Kidney (tissue), 22 donors: ENCODE measurements at places on chromosomes 1 and 21.

GRCh38 chr1:235021321-235021720 lies 107.3 kb downstream of the TOMM20 start:
- no peak overlapping the region for H3K4me3 ChIP-seq
- no peak overlapping the region for H3K27ac ChIP-seq
- peaks cover 3% of the 10 kb centered on the region for H3K4me1 ChIP-seq
- DNase-seq: no peak

- H3K27ac ChIP-seq: no peak overlapping the region
- H3K36me3 ChIP-seq: no peaks in the 10 kb centered on the region
- no peak for DNase-seq
- H3K4me3 ChIP-seq: no peak overlapping the region
These were observed 278.8 kb downstream of the ASTN1 start for GRCh38 chr1:176885751-176886150.

DNA sequence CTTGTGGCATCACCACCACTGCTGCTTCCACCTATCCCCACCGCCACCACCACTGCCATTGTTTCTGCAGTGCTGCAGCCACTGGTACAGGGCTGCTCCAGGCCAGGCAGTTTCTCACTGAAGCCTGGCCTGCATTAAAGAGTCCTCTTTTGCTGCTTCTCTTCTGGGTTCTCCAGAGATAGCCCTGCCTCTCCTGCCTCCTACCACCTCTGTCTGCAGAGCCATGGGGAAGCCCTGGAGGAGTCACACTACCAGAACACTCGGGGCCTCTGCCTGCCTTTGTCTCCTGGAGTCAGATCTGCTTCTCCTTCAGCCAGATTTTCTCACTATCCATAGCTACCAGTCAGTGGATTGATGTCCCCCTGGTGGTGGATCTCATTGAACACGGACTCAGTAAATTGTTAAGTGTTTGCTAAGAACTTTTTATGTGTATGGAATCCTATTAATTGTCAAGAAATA lies 37.7 kb upstream of the DDAH1 start:
- H3K27ac ChIP-seq: no peak overlapping the region
- H3K4me1 ChIP-seq: no peaks in the 10 kb centered on the region
- H3K27me3 ChIP-seq: no peaks in the 10 kb centered on the region
- H3K4me3 ChIP-seq: no peak overlapping the region
- DNase-seq: peak; percentile 79

DNA sequence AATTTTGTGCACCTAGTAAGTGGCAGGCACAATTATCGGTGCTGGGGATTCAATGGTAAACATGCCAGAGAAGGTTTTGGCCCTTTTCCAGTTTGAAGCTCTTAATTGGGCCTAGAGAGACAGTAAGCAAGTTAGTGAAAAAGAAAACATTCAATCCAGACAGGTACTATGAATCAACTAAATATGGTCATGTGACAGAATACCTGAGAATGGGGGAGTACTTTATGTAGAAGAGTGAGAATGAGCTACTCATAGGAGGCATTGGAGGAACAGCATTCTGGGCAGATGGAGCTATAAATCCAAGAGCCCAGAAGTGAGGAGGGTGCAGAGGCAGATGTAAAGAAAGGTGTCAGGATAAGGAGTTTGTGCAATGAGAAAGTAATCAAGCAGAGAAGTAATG lies 1017.9 kb downstream of the ADGRL2 start:
- H3K27me3 ChIP-seq: no peaks in the 10 kb centered on the region
- no peak overlapping the region for H3K27ac ChIP-seq
- H3K4me1 ChIP-seq: no peaks in the 10 kb centered on the region
- H3K36me3 ChIP-seq: no peaks in the 10 kb centered on the region
- DNase-seq: no peak
- H3K4me3 ChIP-seq: no peak overlapping the region

- H3K27ac ChIP-seq: no peak overlapping the region
- H3K4me1 ChIP-seq: no peaks in the 10 kb centered on the region
- no peaks in the 10 kb centered on the region for H3K27me3 ChIP-seq
- H3K4me3 ChIP-seq: no peak overlapping the region
These were observed 358.5 kb downstream of the GPATCH2 start for GRCh38 chr1:217272385-217272784.

- no peaks in the 10 kb centered on the region for H3K27me3 ChIP-seq
- no peak overlapping the region for H3K27ac ChIP-seq
- peaks cover 20% of the 10 kb centered on the region for H3K4me1 ChIP-seq
These were observed 55.8 kb downstream of the SSBP3 start for GRCh38 chr1:54350360-54350759.

GRCh38 chr1:207981976-207982375 lies 71.1 kb upstream of the CD34 start:
- H3K4me3 ChIP-seq: no peak overlapping the region
- H3K4me1 ChIP-seq: no peaks in the 10 kb centered on the region
- H3K27me3 ChIP-seq: no peaks in the 10 kb centered on the region
- H3K36me3 ChIP-seq: no peaks in the 10 kb centered on the region
- no peak overlapping the region for H3K27ac ChIP-seq
- DNase-seq: no peak

- no peaks in the 10 kb centered on the region for H3K4me1 ChIP-seq
- no peak for DNase-seq
- H3K27ac ChIP-seq: no peak overlapping the region
- no peaks in the 10 kb centered on the region for H3K36me3 ChIP-seq
- no peak overlapping the region for H3K4me3 ChIP-seq
- no peaks in the 10 kb centered on the region for H3K27me3 ChIP-seq
These were observed 83.2 kb downstream of the HIVEP3 start for GRCh38 chr1:41835485-41835884.
